ENCODE measurements at places on chromosomes 4 and X.

DNA sequence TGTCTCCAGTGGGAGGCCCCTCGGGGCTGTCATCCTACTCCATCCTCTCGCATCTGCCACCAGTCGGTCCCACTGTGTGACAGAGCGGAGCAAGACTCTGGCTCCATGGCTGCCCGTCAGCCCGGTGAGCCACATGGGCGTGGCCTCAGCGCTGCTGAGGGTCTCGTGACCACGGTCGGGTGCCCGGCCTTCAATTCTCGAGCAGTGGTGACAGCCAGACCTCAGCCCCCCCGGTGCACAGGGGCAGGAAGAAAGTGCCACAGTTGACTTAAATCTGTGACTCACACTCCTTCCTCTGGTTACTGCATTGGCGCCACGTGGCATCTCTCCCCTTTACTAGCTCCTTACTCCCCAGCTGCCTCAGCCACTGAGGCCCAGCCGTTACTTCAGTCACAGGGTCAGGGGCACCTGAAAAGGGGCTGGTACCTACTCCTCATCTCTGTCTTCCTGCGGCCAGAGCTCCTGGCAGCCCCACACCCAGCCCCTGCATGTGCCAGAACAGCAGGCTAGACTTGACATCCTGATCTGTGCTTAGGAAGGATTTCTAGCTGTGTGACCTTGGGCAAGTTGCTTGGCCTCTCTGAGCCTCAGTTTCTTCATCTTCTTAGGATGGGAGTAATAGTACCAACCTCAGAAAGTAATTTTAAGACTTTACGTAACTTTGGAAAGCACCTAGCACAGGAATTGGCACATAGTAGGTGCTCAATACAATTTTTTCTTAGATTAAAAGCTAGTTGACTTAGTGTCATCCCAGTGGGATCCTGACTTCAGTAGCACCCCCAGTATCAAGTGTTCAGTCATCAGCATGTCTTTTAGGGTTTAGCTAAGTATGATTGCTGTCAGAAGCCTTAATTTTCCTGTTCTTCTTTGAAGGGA lies 66.1 kb downstream of the TNIP2 start:
- DNase-seq, result no peak

- DNase-seq, result no peak
These were observed 45.1 kb downstream of the SUPT20HL2 start for GRCh38 chrX:24268786-24269185.

DNA sequence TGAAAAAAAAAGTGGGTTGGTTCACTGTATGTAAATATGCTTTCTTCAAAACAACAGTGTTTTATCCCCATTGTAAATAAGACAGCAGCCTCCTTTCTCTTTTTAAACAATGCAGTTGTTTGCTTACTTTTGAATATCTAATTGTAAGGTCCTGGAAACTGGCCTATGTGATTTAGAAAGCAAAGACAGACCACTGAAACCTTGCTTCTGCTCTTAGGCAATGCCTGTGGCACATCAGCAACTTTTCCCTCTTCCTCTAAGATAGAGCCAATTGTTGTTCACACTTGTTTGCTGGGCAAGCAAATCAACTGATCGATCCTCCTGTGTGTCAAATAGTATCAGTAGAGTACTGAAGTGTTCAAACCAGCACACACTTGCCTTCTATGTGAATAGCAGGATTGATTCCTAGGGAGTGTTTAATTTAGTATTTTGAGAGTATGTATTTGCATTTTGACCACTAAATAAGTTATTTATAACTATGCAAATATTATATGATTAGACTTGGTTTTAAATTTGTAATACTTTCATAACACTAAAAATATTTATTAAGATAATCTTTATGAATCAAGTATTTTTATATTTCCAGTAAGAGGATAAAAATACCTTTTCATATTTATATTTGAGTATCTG lies 55.4 kb upstream of the GRPR start:
- no peak for DNase-seq

DNA sequence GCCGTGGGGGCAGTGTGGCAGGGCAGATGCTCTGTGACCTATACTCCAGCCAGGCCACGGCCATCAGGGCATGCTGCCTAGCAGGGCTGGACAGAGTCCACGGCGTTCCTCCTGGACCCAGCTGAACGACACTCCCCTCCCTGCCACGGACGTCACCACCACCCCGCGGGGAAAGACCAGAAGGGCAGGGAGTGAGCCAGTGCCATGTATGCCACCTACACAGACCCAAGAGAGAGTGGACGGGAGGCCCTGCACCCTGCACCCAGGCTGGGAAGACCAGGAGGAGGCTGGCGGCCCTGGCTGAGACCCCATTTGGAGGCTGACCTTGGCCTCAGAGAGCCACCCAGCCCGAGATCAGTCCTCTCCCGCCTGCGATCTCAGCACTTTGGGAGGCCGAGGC lies 101.9 kb downstream of the FAM53A start:
- DNase-seq, result no peak

DNA sequence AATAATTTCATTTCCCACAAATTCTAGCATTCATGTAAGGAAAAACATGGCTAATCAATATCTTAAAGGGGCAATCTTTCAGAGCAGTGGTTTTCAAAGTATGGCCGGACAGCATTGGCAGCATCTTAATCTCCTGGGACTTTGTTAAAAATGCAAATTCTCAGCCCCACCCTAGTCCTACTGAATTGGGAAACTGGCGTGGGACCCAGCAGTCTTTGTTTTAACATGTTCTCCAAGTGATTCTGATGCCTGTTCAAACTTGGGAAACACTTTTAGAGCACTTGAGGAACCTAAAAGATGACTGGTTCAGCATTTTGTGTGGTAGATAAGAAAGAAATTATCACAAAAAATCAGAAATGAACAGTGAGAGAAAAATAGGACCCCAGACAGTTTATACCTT lies 65.7 kb downstream of the ZFX start:
- no peak for DNase-seq

- DNase-seq, result no peak
These were observed 2.7 kb downstream of the FAT4 start for GRCh38 chr4:125317525-125317877.

GRCh38 chrX:103483720-103484119 lies 35.6 kb downstream of the RAB40A start:
- no peak for DNase-seq

DNA sequence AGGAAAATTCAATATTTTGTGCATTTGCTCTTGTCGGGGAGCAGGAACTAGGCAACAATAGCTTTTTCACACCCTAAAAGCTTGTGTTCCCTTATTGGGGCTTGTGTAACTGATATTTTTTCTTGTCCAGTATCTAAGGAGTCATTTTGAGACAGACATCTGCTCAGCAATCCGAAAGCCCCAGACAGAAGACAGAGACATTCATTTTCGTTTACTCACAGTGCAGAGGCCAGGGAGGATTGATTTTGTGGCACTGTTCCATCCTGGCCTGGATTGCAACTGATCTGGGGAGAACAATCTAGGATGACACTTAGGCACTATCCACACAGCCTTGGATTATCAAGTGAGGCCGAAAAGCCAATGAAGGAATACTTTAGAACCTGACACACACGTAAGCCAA lies 27.4 kb upstream of the PLAC1 start:
- no peak for DNase-seq

All from activated CD4-positive, alpha-beta T cell treated with anti-CD3 and anti-CD28 coated beads, Interleukin-2, amount 50 U/mL, for 24 hours (primary cell).